ENCODE measurements at places on chromosomes 7 and 10. TPM values are rescaled to one million over a fixed set of nuclear protein-coding genes. Genes with fewer than 3 reads are reported as not detected.
A peak's percentile ranks its signal among the peaks of the same experiment; 100 is the strongest.

The TUBB8 gene
- polyA plus RNA-seq = 0.14 TPM

The OR2A1 gene
- polyA plus RNA-seq = 0.56 TPM

- no peak for DNase-seq
These were observed 35.5 kb downstream of the TMEM270 start for GRCh38 chr7:73896454-73896853.

DNA sequence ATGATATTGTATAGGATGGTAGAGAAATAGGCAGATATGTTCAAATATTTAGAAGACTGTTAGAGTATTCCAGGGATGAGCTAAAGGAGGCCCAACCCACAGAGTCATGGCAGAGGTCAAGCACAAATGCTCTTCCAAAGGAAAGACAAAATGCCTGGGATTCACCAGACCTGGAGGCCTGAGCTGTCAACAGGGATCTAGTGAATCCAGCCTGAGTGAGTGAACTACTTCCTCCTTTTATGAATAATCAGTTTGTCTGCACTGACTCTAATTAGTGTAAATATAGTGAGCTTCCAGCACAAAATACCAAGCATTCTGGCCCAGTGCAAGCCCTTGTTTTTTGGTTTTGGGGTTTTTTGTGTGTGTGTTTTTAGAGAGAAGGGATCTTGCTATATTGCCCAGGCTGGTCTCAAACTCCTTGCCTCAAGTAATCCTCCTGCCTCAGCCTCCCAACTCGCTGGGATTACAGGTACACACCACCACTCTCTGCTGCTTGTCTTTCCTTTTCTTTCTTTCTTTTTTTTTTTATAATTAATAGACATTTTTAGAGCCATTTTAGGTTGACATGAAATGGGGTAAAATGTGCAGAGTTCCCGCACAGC lies 244.4 kb downstream of the SKIDA1 start:
- DNase-seq = no peak

The FAM237B gene
- polyA plus RNA-seq = not detected

- DNase-seq = no peak
These were observed 16.8 kb downstream of the GIMAP5 start for GRCh38 chr7:150753826-150754603.

DNA sequence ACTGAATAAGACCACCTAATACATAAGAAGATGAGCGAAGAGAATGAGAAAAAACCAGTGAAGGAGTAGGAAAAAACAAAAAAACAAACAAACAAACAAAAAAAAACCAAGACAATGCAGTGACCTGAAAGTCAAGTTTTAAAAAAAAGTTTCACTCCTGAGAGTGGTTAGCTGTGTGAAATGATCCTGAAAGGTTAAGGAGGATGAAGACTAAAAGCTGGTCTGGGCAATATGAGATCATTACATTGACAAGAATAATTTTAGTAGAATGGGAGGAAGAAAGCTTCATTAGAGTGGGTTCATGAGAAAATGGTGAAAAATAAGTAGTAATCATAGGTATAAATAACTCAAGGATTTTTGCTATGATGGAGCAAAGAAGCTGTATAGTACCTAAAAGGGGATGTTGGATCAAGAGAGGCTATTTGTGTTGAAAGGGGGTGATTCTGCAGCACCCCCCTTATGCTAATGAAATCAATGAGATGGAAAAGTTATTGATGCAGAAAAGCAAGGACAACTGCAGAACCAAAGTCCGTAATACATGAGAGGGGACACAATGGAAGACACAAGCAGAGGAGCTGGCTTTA lies 80.2 kb downstream of the KMT2C start:
- DNase-seq = no peak

- no peak for DNase-seq
These were observed 175.2 kb upstream of the KCND2 start for GRCh38 chr7:120097774-120098173.

GRCh38 chr10:110138197-110138812 lies 69.1 kb upstream of the MXI1 start:
- DNase-seq = peak; percentile 75

The KLF14 gene
- 1.3 TPM for polyA plus RNA-seq

The SH3PXD2A gene
- polyA plus RNA-seq = 74.8 TPM

The VWA2 gene
- polyA plus RNA-seq = 0.13 TPM

DNA sequence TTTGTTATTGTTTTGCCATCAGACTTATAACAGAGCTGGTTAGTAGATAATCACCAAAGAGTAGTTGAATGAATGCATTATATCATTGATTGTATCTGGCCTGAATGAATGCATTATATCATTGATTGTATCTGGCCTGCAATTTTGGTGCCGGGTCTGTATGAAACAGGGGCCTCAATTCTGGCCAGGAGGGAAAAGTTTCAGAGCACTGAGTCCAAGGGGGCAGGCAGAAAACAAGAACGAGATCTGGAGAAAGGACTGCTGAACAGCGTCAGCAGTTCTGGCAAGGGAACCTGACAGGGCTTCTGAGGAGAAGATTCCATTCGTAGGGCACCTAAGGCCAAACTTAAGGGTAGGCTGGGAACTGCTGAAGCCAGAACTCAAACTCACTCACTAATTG lies 128.0 kb downstream of the SEMA3C start:
- DNase-seq = peak; percentile 36

DNA sequence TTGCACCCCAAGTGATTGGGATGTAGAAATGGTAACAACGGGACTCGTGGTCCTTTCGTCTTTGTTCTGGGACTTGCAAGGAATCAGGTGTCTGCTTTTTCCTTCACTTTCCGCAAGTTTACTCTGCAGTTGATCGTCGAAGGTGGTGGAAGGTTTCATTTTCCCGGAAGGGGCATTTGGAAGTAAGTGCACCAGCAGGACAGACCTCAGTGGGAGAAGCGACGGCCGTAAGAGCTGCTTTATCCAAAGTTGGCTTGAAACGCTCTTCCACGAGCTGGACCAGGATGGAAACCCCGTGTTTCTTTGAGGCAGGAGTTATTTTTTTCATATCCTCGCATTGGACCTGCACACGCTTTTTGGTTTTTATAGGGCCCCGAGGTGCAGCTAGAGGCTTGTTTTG lies 1.2 kb downstream of the BRI3 start:
- DNase-seq = peak; percentile 33

DNA sequence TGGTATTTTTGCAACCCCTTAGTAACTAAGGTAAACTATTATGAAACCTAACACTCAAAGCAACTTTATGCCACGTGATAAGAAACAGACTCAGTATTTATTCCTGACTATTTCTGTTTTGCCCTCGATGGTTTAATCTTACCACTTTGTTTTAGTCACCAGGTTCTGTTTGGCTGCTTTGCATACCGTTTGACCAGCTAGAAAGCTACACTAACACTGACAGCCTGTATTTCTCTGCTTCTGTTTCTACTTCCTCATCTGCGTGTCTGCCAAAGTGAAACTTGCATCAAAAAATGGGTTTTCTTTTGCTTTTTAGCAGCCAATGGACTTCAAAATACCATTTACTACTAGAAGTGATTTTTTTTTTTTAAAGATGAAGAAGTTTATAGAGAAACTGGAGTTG lies 802.5 kb downstream of the GRM8 start:
- no peak for DNase-seq

DNA sequence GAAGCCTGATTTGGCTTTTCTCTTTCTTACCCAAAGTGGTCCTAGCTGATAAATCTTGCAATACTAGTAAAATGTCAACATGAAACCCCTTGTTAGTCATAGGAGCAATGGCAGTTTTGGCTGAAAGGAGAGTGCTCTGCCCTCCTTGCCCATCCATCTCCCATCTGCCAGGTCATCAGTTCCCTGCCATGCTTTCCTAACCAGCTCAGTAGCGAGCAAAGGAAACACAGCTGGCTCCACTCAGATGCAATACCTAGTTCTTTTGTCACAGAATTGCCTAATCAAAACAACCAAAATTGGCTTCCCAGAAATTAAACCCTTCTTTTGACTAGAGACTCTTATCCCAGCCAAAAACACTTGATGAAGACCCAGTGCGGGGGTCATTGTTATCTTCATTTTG lies 733.0 kb downstream of the CCSER2 start:
- no peak for DNase-seq

GRCh38 chr10:7738536-7739407 lies 35.7 kb downstream of the ITIH2 start:
- DNase-seq = no peak

GRCh38 chr7:132580277-132580676 lies 4.0 kb upstream of the PLXNA4 start:
- no peak for DNase-seq

The POU6F2 gene
- polyA plus RNA-seq = 0.08 TPM

- no peak for DNase-seq
These were observed 146.3 kb downstream of the DIP2C start for GRCh38 chr10:543131-543530.

DNA sequence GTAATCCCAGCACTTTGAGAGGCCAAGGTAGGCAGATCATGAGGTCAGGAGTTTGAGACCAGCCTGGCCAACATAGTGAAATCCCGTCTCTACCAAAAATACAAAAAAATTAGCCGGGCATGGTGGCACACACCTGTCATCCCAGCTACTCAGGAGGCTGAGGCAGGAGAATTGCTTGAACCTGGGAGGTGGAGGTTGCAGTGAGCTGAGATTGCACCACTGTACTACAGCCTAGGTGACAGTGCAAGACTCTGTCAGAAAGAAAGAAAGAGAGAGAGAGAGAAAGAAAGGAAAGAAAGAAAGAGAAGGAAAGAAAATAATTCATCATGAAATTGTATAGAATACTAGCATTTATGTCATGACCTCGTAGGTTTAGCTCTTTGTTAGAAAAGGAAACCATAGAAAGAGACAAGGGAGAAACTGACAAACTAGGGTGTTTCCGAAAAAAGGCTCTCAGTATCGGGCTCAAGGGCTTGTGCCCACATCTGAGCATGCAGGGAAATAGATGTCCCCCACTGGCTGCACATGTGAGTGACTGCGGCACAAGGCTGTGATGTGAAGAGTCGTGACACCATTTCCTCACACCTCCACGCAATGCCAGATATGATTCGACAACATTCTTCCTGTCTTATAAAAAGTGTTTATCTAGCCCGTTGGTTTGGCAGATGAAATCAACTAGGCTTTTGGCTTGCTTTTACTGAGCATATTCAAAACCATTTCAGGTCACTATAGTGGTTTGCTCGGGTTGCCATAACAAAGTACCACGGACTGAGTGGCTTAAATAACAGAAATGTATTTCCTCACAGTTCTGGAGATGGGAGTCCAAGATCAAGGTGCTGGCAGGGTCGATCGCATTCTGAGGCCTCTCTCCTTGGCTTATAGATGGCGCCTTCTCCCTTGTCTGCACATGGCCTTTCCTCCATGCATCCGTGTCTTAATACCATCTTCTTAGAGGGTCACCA lies 2.0 kb downstream of the SRGN start:
- DNase-seq = no peak

DNA sequence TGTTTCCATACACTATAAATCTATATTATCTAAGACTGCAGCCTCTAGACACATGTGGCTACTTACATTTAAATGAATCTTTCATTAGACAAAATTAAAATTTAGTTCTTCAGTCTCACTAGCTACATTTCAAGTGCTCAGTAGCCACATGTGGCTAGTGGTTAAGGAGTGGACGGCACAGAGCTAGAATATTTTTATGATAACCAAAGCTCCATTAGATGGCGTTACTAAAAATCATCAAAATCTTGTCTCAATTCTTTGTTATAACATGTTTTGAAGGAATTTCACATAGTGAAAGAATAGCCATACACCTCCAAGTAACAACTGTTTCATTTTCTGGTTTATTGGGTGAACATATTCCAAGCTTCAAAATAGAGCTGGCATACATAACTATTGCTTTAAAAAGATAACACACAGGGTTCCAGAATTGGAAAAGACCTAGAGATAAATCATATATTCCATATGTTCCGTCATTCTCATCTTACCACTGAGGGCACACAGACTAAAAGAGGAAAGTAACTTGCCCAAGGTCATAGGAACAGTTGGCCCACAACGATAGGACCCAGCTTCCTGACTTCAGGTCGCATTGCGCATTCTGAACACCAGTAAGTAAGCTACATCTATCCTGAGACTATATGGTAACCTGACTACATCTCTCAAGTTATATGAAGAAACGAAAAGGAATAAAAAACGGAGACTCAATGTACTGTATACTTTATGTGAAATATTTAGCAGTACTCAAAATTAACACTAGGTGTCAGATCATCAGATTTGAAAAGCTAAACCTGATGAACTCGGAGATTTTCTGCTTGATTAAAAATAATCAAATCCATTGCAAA lies 66.6 kb downstream of the CAV1 start:
- no peak for DNase-seq

- DNase-seq = no peak
These were observed 30.9 kb upstream of the KMT2E start for GRCh38 chr7:104983076-104983577.

DNA sequence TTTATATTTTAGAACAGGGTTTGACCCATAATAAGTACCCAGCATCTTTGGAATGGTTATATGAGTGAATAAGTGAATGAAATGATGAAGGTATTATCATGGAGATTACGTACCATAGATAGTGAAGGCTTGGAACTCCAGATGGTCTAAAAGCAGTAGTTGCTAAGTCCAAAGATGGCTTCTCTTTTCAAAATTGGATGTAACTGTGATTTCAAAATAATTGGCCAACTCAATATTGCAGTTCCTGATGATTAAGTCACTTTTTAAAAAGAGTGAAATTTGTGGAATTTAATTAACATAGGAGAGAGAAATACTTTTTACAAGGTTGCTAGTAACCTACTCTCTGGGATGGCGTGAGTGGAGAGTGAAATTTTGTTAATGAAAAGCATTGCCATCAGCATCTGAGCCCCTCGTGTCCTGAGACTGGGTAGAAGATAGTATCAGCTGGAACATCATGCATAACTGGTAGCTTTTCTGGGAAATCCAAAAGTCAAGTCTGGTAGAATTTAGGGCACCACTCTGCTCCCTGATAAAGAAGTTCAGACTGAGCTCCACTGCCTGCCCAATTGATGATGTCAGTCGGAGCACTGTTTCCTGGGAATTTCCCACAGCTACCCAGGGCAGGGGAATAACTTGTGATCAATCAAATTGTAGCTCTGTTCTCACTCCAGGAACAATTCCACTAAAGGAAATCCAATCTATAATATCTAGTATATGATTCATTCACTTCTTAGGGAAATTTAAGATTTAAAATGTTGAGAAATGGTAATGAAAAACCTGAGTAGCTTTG lies 3.2 kb downstream of the GPR141 start:
- DNase-seq = no peak
